ENCODE measurements at places on chromosomes 7 and 10.

- DNase-seq, result no peak
Measured at GRCh38 chr7:108340856-108341411, 115.3 kb downstream of the NRCAM start.

- DNase-seq, result no peak
Measured at GRCh38 chr7:90592033-90592432, 4.1 kb upstream of the CDK14 start.

- DNase-seq, result no peak
Measured at GRCh38 chr7:3326246-3326645, 25.2 kb downstream of the SDK1 start.

GRCh38 chr10:99784727-99785441 is 2.4 kb downstream of the ABCC2 start:
- no peak for DNase-seq

DNA sequence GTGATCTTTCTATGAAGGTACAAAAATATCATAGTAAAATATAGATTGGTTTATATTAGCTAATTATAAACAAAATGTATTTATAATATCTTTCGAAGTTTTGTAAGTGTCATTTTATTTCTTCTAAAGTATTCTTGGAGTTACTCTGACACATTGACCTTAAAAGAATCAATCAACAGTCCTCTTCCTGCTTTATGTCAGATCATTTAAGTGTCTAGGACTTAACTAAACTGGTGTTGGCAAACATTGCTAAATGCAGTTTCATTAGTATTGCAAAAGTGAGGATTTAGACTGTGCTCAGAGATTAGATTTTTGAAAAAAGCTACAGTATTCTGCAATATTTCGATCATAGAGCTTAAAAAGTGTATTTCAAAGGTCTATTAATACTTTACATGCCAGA is 10.3 kb downstream of the GLCCI1 start:
- no peak for DNase-seq

GRCh38 chr7:89232-90019 is 102.9 kb upstream of the FAM20C start:
- DNase-seq, result no peak

- no peak for DNase-seq
Measured at GRCh38 chr7:3673524-3673923, 372.5 kb downstream of the SDK1 start.

GRCh38 chr10:132813001-132813401 is 27.1 kb upstream of the NKX6-2 start:
- no peak for DNase-seq

GRCh38 chr10:13658264-13658663 is 71.5 kb downstream of the PRPF18 start:
- DNase-seq, result no peak

DNA sequence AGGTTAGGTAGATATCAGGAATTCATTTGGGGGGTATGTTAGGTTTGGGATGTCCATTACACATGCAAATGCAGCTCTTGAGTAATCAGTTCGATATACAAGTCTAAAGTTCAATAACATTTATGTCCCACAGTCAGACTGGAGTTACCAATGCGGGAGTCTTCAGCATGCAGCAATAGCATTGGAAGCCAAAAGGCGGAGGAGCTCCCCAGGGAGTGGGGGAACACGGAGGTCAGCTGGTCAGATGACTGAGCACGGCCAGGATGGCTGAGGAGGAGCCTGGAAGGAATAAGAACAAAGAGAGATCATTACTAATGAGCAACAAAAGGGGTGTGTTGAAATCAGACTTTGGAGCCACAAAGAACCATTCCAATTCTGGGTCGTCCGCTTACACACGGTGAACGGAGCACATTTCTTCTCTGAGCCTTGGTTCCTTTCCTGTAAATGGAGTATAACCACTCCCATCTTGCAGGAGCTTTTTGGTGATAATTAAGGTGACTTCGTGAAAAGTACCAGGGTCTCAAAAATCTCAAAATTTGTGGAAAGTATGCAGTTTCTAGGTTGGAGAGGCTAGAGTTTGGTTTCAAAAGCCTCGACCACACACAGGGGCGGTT is 478 bp upstream of the ZNF22 start:
- DNase-seq, result no peak

Measured in GM12892 (cell line).